ENCODE measurements at places on chromosomes 5 and 9.

GRCh38 chr5:90696153-90696552 is 137.6 kb downstream of the ADGRV1 start:
- no peak for DNase-seq

DNA sequence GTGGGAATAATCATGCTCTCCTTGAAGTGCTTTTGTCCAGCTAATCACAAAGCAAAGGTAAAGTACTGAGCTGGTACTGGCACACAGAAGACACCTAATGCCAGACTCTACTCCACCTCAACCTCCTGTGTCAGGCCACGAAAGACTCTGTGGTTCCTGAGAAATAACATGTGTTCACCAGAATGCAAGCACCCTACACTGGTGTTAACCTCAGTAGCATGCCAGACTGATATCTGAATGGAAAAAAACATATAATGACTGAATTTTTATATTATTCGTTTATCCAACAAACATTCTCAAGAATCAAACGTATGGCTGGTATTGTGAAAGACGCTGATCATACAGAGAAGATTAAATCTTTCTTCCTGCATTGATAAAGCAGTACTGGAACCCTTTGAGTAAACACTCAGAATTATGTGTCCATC is 97.1 kb upstream of the IFNE start:
- DNase-seq = no peak

- no peak for DNase-seq
Observed at GRCh38 chr5:56585461-56585860, 229.9 kb upstream of the MAP3K1 start.

DNA sequence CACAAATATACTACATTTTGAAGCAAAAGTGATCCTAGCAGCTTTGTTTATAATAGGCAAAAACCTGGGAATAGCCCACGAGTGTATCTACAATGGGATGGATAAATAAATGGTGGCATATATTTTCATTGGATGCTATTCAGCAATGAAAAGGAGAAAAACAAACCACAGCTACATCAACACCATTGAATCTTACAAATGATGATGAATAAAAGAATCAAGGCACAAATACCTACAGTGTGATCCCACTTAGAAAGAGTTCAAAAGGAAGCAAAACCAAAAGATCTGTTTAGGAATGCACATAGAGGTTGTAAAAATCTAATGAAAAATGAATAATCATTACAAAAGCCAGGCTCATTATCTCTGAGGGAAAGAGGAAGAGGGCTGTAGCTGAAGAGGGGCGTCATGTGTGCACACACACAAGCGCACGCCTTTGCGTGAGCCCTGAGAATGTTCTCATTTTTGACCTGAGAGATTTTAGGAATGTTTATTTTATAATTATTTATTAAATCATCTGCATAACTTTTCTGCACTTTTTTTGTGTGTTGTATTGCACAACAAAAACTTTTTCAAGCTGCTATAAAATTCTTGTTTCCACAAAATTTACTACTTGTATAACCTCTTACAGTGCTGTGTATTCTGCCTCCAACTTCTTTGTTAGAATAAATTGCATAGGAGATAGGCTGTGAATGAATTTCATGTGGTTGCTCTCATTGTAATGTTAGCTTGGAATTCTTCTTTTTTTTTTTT is 5.9 kb upstream of the RHOBTB3 start:
- no peak for DNase-seq

DNA sequence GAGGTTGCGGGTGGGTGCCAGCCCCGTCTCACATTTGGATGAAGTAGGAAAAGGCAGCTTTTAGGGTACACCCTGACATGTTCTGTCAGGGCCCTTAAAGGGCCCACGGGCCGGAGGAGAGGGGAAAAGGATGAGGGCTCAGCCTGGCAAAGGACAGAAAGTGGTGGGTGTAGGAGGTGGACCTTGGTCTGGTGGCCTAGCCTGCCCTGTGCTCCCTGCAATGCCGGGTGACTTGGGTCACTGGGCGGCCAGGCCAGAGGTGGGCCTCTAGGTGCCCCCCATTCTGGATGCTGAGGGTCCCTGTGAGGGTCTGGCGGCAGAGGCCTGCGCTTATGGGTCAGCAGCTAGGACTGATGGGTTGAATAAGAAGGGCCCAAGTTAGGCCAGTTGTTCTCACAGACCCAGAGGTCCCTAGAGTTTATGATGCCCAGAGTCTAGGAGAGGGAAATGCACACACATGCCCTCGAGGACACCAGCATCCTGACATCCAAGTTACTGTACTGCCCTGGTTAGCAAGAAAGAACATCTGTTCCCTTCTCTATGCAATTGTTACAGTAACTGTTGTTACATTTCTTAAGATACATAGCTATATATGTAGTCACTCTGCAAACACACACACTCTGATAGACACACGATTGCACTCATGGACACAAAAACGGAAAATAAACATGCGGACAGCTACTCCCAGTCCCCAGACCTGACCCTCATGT is 12.5 kb downstream of the TRIM7 start:
- DNase-seq = no peak

DNA sequence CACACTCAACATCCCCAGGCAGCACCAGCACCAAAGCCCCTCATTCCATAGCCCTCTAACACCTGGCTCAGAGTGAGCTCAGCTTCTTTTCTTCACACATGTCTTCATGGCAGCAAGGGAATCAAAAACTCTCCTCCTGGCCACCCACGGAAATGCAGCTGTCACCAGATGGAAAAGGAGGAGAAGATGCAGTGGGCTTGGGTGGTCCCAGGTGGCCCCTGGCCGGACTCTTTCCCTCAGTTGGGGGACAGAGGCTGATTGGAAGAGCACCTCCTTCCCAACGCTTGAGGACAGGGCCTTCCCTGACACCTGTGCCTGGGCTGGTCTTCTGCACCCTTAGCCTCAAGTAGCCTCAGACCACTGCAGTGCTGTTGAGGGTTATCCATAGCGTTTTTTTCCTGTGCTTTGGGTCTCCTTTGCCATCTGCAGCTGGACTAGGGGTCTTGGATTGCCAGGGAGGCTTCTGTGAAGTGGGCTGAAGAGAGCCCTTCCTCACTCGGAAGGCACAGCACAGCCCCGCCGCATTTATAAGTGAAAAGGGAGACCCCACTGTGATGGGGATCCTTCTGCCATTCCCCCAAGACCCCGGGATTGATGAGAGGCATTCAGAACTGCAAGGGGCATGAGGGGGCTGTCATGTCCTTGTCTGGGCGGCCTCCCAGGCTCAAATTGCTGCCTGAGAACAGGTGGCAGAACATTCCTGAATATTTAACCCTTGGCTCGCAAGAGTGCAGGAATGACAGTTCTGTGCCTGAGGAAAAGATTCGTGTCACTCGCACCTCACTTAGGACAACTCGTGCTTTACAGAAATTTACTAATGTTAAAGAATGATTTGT is 200.0 kb downstream of the AUH start:
- no peak for DNase-seq

DNA sequence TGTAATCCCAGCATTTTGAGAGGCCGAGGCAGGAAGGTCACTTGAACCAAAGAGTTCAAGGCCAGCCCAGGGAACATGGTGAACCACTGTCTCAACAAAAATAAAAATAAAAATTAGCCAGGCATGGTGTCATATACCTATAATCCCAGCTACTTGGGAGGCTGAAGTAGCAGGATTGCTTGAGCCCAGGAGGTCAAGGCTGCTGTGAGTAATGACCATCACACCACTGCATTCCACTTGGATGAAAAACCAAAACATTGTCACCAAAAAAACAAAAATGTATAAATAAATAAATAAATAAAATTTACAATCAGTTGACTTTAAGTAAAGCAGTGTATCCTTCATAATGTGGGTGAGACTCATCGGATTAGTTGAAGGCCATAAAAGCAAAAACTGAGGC is 541.4 kb downstream of the CSNK1G3 start:
- DNase-seq = no peak

GRCh38 chr5:37015795-37016666 is 139.5 kb downstream of the NIPBL start:
- no peak for DNase-seq

DNA sequence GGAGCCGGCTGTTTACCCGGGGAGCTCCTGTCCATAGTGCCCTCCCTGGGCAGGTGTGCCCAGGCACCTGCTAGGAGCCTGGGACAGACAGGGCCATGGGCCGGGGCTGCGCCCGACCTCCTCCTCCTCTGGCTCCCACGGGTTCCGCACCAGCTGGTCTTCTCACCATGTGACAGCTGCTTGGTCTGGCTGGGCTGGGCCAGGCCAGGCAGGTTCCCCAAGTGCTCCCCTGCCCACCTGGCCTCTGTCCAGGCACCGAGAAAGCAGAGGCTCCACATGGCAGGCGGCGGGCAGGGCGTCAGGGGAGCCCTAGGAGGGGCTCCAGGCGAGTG is 60.0 kb downstream of the OLFM1 start:
- no peak for DNase-seq

DNA sequence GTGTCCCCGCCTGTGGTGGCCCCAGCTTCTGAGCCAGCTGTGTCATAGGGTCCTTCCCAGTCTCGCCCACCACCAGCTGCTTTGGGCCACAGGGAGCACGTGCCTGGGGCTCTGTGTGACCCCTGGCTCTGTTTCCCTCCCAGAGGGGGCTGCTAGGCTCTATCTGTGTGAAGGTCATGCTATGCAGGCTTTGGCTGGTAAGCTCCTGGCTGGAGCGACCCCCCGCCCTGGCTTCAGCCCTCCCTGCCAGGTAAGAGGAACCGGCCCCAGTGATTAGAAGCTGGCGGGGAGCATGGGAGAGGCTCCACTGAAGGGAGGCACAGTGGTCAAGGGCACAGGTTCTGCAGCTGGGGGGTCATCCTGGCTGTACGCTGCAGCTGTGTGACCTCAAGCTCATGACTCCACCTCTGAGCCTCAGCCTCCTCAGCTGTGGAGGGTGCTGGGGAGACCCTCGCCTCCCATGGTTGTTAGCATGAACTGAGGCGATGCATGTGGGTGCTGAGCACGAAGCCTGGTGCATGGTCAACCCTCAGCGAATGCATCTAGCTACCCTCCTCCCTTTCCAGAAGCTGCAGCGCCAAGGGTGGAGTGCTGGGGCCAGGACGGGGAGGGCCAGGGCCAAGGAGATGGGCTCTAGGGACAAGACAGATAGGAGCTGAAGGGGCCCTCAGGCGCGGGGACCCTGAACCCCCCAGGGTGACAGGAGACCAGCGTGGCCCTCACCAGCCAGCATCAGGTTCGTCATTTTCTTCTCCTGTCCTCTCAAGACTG is 163.8 kb upstream of the MVB12B start:
- no peak for DNase-seq

GRCh38 chr5:75526070-75526469 is 14.4 kb downstream of the POLK start:
- no peak for DNase-seq

GRCh38 chr5:139758510-139759075 is 37.0 kb upstream of the PSD2 start:
- no peak for DNase-seq

GRCh38 chr5:21184581-21184980 is 1196.6 kb upstream of the CDH18 start:
- DNase-seq = no peak

DNA sequence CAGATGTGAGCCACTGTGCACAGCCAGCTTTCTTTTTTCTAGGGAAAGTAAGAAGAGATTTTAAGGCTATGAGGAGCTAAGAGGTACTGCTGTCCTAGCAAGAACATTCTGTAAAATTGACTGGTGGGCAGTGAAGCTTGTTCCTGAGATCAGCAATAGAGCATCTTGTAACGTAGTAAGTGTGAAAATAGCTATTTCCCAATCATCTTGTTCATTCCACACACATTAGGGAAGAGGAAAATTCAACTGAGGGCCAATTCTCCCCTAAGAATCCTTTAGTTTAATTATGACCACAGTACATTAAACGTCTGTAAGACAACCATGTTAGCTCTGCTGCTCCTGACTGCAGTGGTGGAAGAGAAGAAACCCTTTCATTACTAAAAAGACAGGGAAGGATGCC is 246.2 kb downstream of the EFNA5 start:
- no peak for DNase-seq

GRCh38 chr5:96721351-96721977 is 59.3 kb downstream of the CAST start:
- DNase-seq = no peak

DNA sequence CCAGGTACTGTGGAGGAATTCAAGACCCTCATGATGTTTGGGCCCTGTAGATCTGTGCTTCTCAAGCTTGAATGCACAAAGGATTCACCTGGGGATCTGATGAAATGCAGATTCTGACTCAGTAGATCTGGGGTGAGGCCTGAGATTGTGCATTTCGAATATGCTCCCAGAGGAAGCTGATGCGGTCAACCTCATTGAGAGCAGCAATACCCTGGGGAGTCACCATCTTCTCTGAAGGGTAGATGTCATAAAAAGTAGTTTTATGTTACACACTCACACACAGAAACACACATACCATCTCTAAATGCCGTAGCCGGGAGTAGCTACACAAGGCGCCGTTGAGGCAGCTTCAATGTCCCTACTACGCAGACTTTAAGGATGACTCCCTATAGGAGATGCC is 55.8 kb upstream of the CPEB4 start:
- no peak for DNase-seq

GRCh38 chr5:159525117-159525516 is 194.8 kb upstream of the IL12B start:
- DNase-seq = no peak

- DNase-seq = no peak
Observed at GRCh38 chr9:133477992-133478850, 678 bp downstream of the SLC2A6 start.

GRCh38 chr5:40600383-40600782 is 79.3 kb upstream of the PTGER4 start:
- DNase-seq = no peak

- no peak for DNase-seq
Observed at GRCh38 chr9:72477930-72478518, 43.4 kb upstream of the TMC1 start.

GRCh38 chr5:7823594-7823993 is 27.3 kb downstream of the CFAP90 start:
- DNase-seq = no peak

- DNase-seq = no peak
Observed at GRCh38 chr9:119213471-119213870, 155.8 kb downstream of the BRINP1 start.

DNA sequence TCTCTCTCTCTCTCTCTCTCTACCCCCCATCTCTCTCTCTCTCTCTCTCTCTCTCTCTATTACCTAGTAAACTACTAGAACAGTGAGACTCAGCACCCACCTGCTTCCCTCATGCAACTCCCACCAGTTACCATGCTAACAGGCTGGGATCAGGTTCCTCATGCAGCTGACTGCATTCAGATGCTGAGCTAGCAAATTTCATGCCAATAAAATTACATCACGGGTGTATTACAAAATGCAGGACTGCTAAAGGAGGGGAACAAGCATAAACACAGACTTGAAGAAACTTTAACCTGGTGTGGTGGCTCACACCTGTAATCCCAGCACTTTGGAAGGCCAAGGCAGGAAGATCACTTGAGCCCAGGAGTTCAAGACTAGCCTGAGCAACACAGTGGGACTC is 76.0 kb downstream of the CEMIP2 start:
- DNase-seq = no peak

All from cortex of kidney (tissue), 1 donor.